T-helper 1 cell (primary cell): ENCODE measurements at places on chromosomes 1 and 21.

- no peak for DNase-seq
These were observed 3.9 kb upstream of the P3R3URF start for GRCh38 chr1:46180082-46180616.

DNA sequence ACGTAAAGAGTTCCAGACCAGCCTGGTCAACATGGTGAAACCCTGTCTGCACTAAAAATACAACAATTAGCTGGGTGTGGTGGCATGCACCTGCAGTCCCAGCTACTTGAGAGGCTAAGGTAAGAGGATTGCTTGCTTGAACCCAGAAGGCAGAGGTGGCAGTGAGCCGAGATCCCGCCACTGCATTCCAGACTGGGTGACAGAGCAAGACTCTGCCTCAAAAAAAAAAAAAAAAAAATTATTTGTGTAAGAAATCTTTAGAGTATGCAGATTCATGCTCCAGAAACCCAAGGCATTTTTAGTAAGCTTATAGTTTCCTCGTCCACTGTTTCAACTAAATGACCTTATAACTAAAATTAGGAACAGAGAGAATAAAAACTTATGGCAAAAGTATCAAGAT lies 51.3 kb downstream of the ABL2 start:
- no peak for DNase-seq

DNA sequence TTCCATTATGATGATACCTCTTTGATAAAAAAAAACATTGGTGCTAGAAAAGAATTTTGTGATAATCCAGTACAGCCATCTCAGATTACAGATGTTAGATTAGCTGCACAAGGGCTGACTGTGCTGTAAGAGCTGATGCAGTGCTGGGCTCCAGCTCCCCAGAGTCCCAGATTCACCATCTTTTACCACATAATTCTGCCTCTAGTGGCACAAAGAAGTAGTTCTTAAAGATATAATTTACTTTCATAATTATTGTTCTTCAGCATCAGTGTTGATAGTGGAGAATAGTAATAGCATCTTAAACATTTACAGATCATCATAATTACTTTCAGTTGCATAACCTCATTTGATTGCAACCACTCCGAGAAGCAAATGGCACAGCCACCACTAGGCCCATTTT lies 262.1 kb downstream of the BRINP2 start:
- DNase-seq = no peak

GRCh38 chr1:33443705-33444180 lies 12.8 kb upstream of the PHC2 start:
- no peak for DNase-seq

- no peak for DNase-seq
These were observed 50.6 kb downstream of the TNFRSF8 start for GRCh38 chr1:12113433-12114339.

DNA sequence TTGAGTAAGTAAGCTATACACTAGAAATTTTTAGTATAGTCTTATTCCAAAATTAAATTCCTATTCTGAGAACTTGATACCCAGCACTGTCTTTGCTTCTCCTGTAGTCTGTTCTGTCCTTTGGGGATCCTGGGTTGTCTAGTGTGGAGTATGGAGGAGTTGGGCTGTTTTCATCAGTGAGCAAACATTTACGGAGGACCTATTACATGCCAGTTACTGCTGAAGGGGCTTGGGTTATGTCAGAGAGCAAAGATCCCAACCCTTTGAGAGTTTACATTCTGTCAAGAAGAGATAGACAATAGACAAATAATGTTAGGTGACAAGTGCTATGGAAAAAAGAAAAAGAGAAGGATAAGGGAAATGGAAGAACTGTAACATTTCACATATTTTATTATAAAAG lies 9.0 kb downstream of the TRAPPC10 start:
- no peak for DNase-seq

DNA sequence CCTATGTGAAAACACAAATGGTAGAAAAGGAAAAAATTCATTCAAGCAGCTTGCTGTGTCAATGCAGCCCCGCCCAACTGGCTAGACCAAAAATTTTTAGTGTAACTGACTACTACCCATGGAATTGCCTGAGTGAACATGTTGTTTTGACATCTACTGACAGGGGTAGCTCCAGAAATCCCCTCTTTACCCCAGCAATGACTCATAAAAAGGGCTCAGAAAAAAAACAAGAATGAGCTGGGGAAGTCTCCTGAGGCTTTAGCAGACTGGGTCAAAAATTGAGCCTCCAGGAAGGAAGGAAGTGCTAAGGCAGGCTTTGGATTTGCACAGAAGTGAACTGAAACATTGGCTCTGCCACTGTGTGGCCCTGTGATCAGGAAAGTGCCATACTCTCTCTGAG lies 24.4 kb upstream of the FGGY start:
- no peak for DNase-seq

DNA sequence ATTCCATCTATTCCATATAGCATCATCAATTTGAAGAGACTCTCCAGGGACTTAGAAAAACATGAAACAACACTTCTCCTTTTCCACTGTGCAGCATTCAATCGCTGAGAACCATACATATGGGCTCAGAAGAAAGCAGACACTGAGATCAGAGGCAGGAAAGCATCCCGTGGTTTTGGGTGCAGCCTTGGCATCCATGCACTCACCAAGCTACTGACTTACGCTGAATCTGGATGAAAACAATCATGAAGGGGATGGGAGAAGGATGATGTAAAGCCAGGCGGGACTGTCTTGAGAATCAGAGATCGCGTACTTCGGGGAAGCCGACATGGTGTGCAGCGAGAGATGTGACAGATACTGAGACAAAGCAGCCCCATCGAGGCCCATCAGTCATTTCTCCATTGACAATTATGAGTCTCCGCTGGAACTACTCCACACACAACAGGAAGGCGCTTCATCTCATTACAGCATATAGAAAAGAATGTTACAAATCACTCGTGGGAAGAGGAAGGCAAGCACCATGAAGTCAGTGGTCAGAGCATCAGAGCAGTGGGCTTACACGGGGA lies 2.3 kb upstream of the TIAM1 start:
- DNase-seq = no peak

GRCh38 chr1:173451981-173452380 lies 25.2 kb upstream of the PRDX6 start:
- no peak for DNase-seq

GRCh38 chr1:116515702-116516101 lies 55.1 kb downstream of the CD58 start:
- DNase-seq = peak; percentile 11

DNA sequence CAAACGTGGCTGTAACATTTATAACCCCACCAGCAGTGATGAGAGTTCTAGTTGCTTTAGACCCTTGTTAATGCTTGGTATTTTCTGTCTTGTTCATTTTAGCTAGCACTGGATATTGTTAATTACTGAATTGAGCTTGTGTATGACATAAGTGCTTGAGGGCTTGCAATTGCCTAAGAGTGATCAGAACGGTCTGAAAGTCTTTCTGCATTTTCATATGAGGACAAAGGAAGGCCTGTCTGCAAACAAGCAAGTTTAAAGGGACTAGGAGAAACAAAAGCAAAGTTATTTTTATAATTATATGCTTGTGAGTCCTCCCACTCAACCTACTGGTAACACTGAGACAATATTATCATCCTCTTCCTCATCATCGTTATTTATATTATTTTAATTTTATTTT lies 305.5 kb upstream of the DUSP10 start:
- DNase-seq = no peak

- DNase-seq = no peak
These were observed 109.8 kb downstream of the GLIS1 start for GRCh38 chr1:53629101-53629691.

DNA sequence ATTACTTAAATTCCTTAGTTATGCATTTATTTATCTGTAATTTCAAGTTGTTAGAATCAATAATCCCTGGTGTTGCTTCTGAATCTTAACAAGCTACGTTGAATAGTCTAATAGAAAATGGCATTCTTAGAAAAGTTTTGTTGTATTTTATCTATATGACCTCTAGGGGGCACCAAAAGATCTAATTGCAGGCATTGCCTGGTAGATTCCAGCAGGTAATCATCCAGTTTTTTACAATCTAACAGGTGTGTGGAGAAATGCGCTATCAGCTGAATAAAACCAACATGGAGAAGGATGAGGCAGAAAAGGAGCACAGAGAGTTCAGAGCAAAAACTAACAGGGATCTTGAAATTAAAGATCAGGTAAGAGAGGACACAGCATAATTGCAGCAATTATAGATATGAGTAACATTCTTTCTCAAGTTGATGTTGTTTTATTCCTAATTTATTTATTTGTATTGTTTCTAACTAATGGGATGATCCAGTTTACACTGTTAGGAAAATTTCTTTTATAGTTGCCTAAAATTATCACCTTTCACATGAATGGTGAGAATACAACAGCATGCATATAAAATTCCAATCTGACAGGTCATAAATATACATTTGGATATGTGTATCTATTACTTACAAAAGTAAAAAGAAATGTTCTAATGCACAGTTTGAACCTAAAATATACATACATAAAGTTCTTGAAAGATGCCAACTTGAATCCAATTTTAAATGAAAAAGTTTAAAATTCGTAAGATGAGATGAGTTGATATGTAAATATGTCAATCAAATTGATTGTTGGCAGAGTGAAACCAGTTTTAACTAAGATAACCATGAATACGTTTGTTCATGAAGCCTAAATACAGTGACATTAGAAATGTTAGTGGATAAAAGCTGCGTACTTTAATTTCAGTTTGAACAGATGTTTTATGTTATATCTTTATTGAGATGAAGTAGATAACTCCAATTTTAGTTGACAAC lies 88.4 kb downstream of the SDCCAG8 start:
- no peak for DNase-seq

GRCh38 chr21:15065392-15066122 lies 757 bp upstream of the NRIP1 start:
- peak; percentile 69 for DNase-seq
